Dermis microvascular lymphatic vessel endothelial cell (primary cell): ENCODE measurements at places on chromosomes 2 and 18.
A peak's percentile ranks its signal among the peaks of the same experiment; 100 is the strongest.

- DNase-seq = peak; percentile 71
These were observed 25.7 kb downstream of the FANCL start for GRCh38 chr2:58215429-58215828.

GRCh38 chr2:180196419-180196977 lies 189.4 kb upstream of the CWC22 start:
- DNase-seq = no peak

DNA sequence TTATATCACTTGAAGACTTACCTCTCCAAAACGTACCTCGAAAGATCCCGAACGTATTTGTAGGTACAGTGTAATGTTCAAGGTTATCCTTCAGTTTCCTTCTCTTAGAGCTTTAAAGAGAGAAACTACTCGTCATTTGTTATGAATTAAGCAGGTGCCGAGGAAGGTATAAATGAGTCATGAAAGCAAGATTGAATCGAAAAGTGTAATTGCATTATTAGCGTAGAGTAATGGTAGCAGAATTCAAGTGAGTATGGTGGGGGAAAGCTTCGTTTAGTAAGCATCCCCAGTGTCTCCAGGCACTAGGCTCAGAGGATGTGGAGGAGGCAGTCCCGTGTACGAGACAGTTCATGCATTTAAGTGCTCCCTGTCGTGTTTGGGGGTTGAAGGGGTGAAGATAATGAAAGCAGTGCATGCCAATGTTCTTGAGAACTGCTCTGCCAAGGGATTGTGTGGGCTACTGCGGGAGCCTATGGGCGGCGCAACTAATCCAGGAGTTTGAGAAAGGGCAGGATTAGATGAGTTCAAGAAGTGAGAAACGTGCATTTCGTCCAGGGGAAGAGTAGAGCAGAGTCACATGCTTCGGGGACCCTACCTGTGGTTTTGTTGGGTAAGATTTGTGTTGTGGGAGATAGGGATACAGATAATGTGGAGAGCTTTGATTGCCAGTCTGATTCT lies 858 bp downstream of the POLR1B start:
- DNase-seq = peak; percentile 15

DNA sequence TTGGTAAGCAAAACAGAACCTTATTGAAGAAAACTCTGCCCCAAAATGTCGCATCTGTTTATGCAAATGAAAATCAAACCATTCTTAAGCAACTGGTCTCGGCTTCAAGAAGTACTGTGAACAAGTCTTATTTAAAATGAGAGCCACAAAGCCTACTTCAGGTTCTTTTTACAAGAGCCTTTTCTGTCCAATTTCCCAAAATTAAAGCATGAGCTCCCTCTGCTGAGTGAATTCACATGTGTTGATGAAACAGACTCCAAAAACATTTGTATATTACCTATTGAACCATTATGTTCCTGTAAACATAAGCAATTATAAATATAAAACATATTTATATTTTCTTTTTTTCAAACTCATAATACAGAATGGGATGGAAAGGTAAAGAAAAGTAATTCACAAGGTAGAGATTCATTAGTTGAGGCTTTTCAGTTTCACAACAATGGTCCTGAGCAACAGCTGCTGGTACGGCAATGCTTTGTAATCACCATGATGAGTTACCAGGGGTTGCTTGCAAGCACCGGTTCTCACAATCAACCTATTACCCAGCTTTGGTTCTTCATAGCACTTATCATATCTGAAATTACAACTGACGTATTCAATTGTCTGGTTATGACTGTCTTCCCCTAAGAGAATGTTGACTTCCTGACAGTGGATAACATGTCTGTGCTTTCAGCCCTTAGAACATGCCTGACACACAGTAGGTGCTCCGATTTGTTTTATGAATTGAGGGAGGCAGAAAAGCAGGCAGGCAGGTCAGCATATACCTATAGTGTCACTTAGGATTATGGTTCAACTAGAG lies 108.4 kb upstream of the BZW1 start:
- peak; percentile 63 for DNase-seq

DNA sequence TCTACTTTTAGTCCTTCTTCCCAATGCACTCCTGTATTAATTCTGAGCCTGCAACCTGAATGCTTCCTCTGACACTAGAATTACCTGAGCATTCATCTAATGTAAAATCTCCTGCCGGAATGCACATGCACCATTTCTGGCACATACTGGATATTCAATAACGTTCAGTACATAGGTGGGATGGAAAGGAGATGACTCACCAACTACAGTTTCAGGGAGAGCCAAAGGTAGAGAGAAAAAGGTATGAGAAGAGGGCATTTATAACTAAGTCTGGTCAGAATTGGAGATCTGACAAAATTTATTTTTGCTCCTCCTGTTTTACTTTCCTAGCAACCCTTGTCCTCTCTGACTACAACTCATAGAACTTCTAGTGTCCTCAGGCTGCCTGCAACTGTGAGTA lies 1954.1 kb upstream of the CELF4 start:
- no peak for DNase-seq

GRCh38 chr2:241214766-241215165 lies 26.3 kb downstream of the ANO7 start:
- no peak for DNase-seq

- DNase-seq = peak; percentile 77
These were observed 29.5 kb downstream of the PAX8 start for GRCh38 chr2:113248997-113249770.

GRCh38 chr2:19850056-19851050 lies 51.4 kb downstream of the TTC32 start:
- no peak for DNase-seq

GRCh38 chr18:13681701-13682100 lies 44.7 kb downstream of the FAM210A start:
- DNase-seq = no peak

DNA sequence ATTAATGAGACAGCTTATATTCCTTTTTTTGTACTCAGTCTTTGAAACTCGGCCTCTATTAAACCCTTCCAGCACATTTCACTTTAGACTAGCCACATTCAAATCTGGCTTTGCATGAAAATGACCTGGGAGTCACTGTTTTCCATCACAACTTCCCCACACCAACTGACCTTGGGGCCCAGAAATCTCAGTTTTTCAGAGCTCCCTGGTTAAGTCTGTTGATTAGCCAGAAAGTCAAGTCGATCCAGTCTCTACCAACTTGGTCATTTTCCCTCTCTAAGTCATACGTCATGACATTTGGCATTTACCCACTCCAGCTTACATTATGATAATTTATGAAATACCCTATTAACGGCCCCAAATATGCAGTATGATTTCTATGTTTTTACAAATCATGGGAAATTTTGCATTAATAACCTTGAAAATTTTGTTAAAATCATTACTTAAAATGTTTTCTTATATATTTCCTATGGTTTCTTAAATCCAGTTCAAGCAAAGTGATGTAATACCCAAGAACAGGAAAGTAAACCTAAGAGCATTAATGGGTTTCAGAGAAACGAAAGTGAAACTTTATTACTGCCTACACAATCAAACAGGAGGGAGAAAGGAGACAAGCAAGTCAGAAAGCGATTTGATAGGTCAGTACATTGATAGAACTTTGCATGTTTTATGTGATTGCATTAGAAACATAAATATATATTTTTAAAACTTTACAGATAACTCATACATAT lies 77.1 kb downstream of the SPATS2L start:
- DNase-seq = peak; percentile 54
